Smooth muscle cell of the pulmonary artery (primary cell): ENCODE measurements at places on chromosomes 4 and X. TPM values are rescaled to one million over a fixed set of nuclear protein-coding genes. Genes with fewer than 3 reads are reported as not detected.

Gene GUCY1B1
- total RNA-seq = 4.9 and 5.9 TPM in 2 replicates

Gene BEX3
- 210 and 275 TPM in 2 replicates for total RNA-seq

Gene FTSJ1
- total RNA-seq = 50.7 and 50.8 TPM in 2 replicates

Gene KLHL34
- not detected in 2 replicates for total RNA-seq

Gene CYLC1
- total RNA-seq = not detected in 2 replicates

Gene GLRA3
- total RNA-seq = not detected in 2 replicates

Gene NIPAL1
- 0.46 and 2.0 TPM in 2 replicates for total RNA-seq

Gene CXXC4
- not detected in 2 replicates for total RNA-seq

Gene RHOXF2
- not detected in 2 replicates for total RNA-seq

Gene PNMA6F
- total RNA-seq = not detected in 2 replicates

Gene S100G
- total RNA-seq = not detected in 2 replicates

Gene MAGEE1
- 2.2 and 2.9 TPM in 2 replicates for total RNA-seq

Gene DUX4
- not detected in 2 replicates for total RNA-seq

Gene EDNRA
- total RNA-seq = 9.3 and 17.1 TPM in 2 replicates

Gene SLC25A4
- total RNA-seq = 30.4 and 33.3 TPM in 2 replicates

Gene ACOT9
- 39.7 and 40.5 TPM in 2 replicates for total RNA-seq

Gene MTMR8
- total RNA-seq = 0.07 and 0.46 TPM in 2 replicates

Gene CT55
- not detected in 2 replicates for total RNA-seq

Gene ARR3
- not detected in 2 replicates for total RNA-seq

Gene RBM47
- 0.26 and 0.56 TPM in 2 replicates for total RNA-seq

Gene UBE2D3
- 256 and 334 TPM in 2 replicates for total RNA-seq

Gene DAPP1
- not detected in 2 replicates for total RNA-seq

Gene RTL5
- total RNA-seq = 5.3 and 7.2 TPM in 2 replicates

Gene STOX2
- total RNA-seq = 1.1 and 1.2 TPM in 2 replicates

Gene CXCL8
- total RNA-seq = 23.3 and 132 TPM in 2 replicates

Gene RADX
- total RNA-seq = 1.4 and 4.2 TPM in 2 replicates

Gene GYPE
- 0.43 and 2.1 TPM in 2 replicates for total RNA-seq

Gene FAAH2
- 0.07 and 0.23 TPM in 2 replicates for total RNA-seq

Gene BANK1
- 0.13 and 0.30 TPM in 2 replicates for total RNA-seq

Gene FAM9C
- 0.07 TPM in 1 of 2 replicates, not detected in the other for total RNA-seq

Gene EIF1AX
- 21.7 and 25.9 TPM in 2 replicates for total RNA-seq

Gene TMEM31
- not detected in 2 replicates for total RNA-seq

Gene TRIM75
- not detected in 2 replicates for total RNA-seq

Gene ADGRG2
- 0.03 and 0.07 TPM in 2 replicates for total RNA-seq

Gene RWDD4
- total RNA-seq = 18.1 and 24.4 TPM in 2 replicates

Gene TRAM1L1
- total RNA-seq = 0.59 and 1.8 TPM in 2 replicates

Gene TGIF2LX
- not detected in 2 replicates for total RNA-seq

Gene ENAM
- 0.13 TPM in 1 of 2 replicates, not detected in the other for total RNA-seq

Gene CTAG2
- total RNA-seq = not detected in 2 replicates

Gene SOWAHD
- total RNA-seq = 0.10 and 0.13 TPM in 2 replicates

Gene DUSP21
- not detected in 2 replicates for total RNA-seq

Gene TMPRSS11F
- total RNA-seq = not detected in 2 replicates

Gene MAGEE2
- total RNA-seq = not detected in 2 replicates

Gene TBC1D8B
- total RNA-seq = 24.2 and 32.2 TPM in 2 replicates

Gene UGT2B15
- total RNA-seq = not detected in 2 replicates
